ENCODE measurements at places on chromosomes 4 and X.

- DNase-seq: peak; percentile 1
Observed at GRCh38 chrX:143633461-143634308, 2.2 kb downstream of the SLITRK4 start.

DNA sequence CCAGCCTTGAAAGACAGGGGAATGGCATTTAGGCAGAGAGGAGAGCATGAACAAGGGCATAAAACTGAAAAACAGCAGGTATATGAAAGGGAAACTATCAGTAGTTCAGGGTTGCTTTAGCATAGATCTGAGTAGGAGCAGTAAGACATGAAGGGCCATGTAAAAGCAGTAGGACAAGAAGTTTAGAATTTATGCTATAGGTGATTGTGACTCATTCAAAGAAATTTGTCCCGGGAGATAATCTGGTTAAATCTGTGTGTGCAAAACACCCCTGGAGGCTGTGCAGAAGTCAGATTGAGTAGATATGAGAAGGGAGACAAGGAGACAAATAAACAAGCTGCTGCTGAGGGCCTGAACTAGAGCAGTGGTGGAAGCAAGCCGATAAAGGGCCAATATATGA is 109.1 kb upstream of the BMP3 start:
- DNase-seq: no peak

DNA sequence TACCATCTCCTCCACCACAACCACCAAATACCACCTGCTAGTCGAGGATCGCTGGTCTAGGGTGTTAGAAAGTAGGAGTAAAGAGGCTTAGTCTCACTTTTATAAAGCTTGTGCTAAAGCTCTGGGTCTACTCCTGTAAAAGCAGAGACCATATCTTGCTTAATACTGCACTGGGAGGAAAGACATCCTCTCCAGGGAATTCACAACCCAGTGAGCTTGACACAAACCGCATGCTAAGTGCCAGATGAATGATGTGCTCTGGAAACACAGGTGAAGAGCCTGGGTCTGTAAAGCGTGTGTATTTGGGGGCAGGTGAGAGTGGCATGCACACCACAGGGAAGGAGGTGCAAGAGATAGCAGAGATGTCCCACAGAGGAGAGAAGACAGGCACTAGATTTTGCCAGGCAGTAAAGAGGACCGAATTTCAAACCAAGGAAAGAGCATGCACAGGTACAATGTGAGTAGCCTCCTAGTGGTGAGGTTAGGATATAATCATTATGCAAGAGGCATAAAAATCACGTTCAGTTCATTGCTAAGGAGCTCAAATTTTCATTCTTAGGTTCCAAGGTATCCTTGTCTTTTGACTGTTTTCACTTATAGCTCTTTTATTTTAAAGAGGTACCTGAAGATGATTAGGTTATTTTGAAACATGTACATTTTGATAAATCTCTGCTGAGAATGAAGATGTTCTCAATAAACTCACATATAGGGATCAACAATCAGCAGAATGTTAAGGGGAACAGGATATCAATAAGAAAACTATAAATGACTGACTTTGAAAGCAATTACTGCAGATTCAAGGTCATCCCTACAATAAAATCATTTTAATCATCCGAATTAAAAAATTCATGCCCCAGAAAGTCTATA is 20.7 kb downstream of the TAPT1 start:
- no peak for DNase-seq

- no peak for DNase-seq
Observed at GRCh38 chr4:133161570-133162295, 12.6 kb downstream of the PCDH10 start.

DNA sequence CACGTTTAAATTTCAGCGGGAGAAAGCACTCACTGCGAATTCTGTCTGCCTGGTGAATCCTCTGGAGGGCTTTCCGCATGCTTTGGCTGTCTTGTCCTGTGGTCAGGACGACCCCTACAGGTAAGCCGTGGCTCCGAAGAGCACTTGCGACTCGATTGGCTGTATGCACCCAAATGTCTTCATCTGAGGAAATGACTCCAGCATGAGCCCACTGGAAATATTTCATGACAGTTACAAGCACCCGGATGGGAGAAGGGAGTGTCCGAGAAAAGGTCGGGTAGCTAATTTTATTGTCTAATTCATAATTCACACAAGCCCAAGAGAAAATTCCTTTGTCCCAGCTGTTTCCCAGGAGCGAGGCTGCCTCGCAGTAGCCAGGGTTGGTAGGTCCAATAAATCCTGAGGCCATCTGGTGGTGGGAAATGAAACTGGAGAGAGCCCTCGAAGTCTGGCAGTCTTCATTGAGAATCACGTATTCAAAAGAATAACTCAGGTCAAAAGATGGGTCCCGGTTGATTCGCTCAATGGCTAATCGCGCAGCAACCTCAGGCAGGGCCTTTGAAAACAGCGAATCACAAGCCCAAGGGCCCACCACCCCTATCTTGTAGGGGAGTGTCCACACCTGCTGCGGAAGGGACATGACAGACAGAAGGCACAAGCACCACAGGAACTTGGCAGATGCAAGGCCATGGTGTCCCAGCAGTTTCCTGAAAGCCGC is 6.6 kb downstream of the GUCY2F start:
- peak; percentile 0 for DNase-seq

- DNase-seq: no peak
Observed at GRCh38 chrX:40719218-40719617, 16.1 kb downstream of the MED14 start.

GRCh38 chrX:150587585-150588503 is 19.4 kb downstream of the MTM1 start:
- DNase-seq: no peak

GRCh38 chr4:56028165-56028564 is 79.4 kb downstream of the CEP135 start:
- DNase-seq: no peak

GRCh38 chrX:129939986-129940385 is 34.0 kb downstream of the UTP14A start:
- no peak for DNase-seq

- no peak for DNase-seq
Observed at GRCh38 chr4:57039345-57039744, 60.6 kb downstream of the POLR2B start.

DNA sequence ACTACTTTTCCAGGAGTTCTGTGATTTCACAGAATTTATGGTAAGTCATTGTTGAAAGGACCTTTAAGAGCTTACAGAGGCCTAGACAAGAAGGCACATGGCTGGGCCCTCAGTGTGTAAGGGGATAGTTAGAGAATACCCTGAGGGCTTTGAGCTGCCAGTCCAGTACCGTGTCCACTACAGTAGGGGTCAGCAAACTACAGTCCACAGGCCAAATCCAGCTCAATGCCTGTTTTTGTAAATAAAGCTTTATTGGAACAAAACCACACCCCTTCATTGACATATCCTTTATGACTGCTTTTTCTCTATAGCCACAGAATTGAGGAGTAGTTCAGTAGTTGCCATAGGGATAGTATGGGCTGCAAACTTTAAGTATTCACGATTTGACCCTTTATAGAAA is 176.2 kb downstream of the MID1 start:
- DNase-seq: no peak

DNA sequence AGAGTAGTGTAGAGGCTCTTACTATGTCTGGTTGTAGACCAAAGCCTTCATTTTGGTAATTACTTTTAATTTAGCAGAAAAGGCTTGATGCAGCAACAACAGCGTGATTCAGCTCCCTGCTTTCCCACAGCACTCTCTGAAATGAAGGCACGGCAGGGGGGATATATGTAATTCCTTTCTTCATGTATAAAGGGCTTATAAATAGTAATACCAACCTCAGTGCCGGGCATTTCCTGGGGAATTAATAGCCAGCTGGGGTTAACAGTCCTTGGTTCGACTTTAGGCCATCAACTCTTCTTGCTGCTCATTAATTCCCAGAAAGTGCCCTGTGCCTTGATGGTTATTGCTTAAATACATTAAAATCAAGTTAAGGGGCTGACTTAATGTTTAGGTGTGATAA is 669.0 kb downstream of the ZNF674 start:
- no peak for DNase-seq

- DNase-seq: no peak
Observed at GRCh38 chrX:30935985-30936384, 46.9 kb upstream of the TAB3 start.

DNA sequence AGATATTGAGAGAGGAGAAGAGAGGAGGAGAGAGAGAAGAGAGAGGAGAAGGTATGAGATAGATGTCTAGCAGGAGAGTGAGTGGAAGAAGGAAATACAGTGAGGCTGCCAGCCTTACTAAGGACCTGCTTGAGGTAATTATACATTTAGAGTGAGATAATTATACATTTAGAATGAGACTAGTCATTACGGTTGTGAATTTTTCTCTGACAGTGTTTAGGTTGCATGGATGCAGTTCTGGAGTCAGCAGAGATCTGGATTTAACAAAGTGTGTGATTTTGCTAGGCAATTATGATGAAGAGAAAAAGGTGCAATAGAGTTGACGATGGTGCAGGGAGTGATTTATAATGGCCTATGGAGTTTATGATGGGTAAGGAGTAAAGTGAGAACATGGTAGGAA is 187.1 kb upstream of the ARX start:
- DNase-seq: no peak

GRCh38 chr4:98803251-98803650 is 125.7 kb downstream of the EIF4E start:
- no peak for DNase-seq

GRCh38 chr4:140351093-140352075 is 22.1 kb upstream of the SCOC start:
- DNase-seq: no peak

- no peak for DNase-seq
Observed at GRCh38 chr4:44675366-44675765, 2.9 kb upstream of the GUF1 start.

- DNase-seq: no peak
Observed at GRCh38 chrX:16606142-16606720, 43.7 kb upstream of the S100G start.

DNA sequence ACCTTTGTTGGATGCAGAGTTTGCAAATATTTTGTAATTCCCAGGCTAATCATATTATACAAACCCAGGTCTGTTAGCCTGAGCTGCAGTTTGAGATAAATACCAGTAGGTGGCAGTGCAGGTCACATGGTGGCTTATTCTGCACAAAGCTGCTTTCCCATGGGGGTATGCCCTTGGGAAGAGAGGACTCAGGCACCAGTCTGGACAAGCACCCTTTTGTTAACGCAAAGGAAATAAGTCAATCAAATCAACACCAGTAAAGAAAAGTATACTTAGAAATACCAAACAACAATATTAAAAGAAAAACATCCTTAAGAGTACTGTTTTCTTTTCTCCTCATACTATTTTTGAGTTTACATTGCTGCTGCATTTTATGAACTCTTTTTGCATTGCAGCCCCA is 389.0 kb upstream of the ZFP42 start:
- DNase-seq: no peak

DNA sequence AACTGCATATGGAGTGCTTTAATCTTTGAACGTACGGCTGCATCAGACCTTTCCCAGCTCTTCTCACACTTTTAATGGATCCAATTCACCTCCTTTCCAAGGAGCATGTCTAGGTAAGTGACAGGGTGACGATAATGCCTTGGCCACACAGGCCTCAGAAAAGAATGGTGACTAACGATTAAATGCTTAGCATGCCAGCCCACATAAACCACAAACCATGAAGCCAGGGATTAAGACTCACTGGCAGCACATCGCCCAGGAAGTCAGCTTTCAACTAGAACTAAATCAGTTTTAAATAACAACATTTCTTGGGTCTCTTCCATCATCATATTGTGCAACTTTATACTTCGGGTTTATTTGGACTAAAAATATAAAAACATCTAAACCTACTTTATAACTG is 28.7 kb downstream of the INPP4B start:
- DNase-seq: no peak

GRCh38 chrX:55486736-55487135 is 2.9 kb downstream of the USP51 start:
- DNase-seq: peak; percentile 72

- DNase-seq: no peak
Observed at GRCh38 chr4:76435528-76436319, 695 bp downstream of the SHROOM3 start.

- no peak for DNase-seq
Observed at GRCh38 chr4:180850318-180850940, 1392.8 kb upstream of the TENM3 start.

GRCh38 chr4:10437735-10438134 is 19.5 kb downstream of the ZNF518B start:
- DNase-seq: no peak

DNA sequence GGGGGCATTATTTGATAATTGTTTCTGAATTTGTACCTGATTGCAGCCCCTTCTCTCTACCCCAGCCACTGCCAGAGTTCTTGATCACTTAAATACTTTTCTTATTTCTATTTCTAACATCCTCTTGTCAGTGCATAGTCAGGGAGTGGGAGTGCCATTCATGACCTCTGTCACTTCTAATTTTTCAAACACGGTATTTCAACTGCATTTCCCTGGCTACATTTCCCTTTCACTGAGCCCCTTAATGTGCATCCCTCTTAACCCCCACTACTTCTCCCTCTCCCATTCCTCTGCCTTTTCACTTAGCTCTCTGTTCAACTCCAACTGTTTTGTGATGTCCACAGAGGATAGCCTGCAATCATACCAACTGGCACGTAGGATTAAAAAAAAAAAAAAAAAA is 128.3 kb upstream of the NAP1L5 start:
- DNase-seq: no peak

DNA sequence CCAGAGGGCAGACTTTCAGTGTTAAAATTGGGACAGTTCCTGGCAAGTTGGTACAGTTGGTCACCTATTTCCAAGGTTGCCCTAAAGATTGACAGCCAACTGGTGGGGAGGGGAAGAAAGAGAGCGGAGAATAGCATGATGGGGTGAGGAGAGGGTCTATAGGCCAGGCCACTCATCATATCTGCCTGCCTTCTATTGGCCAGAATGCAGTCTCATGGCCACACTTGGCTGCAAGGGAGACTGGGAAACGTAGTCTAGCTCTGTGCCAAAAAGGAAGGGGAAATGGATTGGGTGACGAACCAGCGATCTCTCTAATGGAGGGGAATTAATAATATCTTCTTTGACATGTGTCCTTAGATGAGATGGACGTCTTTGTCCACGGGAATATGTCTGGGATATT is 197.4 kb upstream of the ATP6AP2 start:
- no peak for DNase-seq

DNA sequence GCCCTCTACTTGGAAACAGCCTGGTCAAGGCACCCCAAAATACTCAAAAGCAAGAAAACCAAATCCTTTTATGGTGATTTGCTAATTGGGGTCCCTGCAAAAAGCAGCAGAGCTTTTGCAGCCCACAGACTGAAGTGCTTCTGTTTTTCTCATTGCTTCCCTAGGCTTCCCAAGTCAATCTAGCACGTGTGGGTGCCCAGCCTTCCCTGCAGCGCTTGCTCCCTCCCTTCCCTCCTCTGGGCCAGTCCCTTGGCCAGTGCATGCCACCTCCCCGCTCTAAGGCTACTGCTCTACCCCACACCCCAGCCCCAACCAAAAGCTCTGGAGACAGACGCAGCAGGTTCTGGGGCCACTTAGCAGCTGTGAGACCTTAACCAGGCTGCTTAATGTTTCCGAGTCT is 53.6 kb downstream of the ANAPC4 start:
- DNase-seq: no peak

GRCh38 chrX:119036107-119037029 is 36.4 kb upstream of the CT47C1 start:
- no peak for DNase-seq

Data from amygdala (tissue), 56 donors.